ENCODE measurements at places on chromosomes 2 and 18. TPM values are rescaled to one million over a fixed set of nuclear protein-coding genes. Genes with fewer than 3 reads are reported as not detected.
A peak's percentile ranks its signal among the peaks of the same experiment; 100 is the strongest.

ANKRD30B gene
- total RNA-seq: not detected

DLGAP1 gene
- total RNA-seq: 3.6 TPM

HNMT gene
- 76.5 TPM for total RNA-seq

DNA sequence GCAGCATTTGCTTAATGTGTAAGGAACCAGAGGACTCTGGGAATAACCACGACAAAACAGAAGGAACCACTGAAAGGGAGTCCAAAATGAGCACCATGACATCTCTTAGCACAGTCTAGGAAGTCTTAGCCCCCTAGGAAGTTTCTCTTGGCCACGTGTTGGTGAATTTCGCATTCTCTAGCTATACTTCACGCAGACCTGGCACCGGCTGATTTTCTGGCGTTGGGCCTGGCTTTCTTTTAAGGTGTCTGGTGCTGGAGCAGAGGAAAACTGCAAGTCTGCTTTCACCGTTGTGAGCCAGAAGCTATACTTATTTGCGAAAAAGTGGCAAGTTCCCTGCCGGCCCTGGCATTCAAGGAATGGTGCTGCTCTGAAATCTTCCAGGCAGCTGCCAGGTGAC, 156.9 kb downstream of the COL4A4 start:
- no peak overlapping the region for H3K27ac ChIP-seq
- H3K36me3 ChIP-seq: no peaks in the 10 kb centered on the region
- no peaks in the 10 kb centered on the region for H3K4me1 ChIP-seq
- no peak for DNase-seq
- no peaks in the 10 kb centered on the region for H3K27me3 ChIP-seq

- no peaks in the 10 kb centered on the region for H3K4me1 ChIP-seq
- no peak overlapping the region for H3K27ac ChIP-seq
- H3K4me3 ChIP-seq: no peak overlapping the region
- no peaks in the 10 kb centered on the region for H3K36me3 ChIP-seq
- no peak for DNase-seq
Measured at GRCh38 chr18:10318691-10318970, 135.8 kb upstream of the APCDD1 start.

DNA sequence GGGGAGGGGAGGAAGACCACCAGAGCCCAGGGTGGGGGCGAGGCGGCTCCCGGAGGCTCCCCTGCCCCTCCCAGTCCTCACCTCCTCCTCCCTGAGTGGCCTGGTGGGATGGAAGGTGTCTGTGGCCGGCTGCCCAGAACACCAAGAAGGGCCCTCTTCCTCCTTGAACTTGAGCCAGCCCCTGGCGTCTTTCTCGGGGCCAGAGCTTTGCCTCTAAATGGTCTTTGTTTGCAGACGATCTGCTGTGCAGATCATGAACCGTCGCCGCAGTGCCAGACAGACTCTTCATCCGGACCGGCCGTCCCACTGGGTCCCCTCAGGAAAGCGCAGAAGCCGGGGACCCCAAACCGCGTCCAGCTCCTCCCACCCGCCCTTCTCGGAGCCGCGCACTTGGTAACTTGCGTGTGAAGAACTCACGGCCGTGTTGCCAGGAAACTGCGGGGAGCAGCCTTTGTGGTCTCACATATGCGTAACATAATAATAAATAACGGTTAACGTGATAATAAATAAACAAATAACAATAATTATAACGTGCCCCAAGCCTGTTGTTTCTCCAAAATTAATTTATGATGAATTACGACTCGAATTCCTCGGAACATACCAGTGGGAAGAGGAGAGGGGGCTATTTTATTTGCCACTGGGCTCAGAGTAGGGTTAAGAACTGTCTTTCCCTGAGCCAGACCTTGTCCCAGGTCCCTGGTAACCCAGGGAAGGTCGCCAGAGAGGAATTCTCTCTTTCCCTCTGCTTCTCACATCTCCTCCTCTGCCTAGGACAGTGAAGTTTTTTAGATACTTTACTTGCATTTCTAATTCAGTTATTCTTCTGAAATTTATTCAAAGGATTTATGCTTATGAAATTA, 41.0 kb downstream of the PTGR3 start:
- no peak overlapping the region for H3K27ac ChIP-seq
- H3K4me1 ChIP-seq: no peaks in the 10 kb centered on the region
- peak overlapping the region; percentile 16 for H3K4me3 ChIP-seq
- H3K36me3 ChIP-seq: no peaks in the 10 kb centered on the region
- DNase-seq: no peak

DNA sequence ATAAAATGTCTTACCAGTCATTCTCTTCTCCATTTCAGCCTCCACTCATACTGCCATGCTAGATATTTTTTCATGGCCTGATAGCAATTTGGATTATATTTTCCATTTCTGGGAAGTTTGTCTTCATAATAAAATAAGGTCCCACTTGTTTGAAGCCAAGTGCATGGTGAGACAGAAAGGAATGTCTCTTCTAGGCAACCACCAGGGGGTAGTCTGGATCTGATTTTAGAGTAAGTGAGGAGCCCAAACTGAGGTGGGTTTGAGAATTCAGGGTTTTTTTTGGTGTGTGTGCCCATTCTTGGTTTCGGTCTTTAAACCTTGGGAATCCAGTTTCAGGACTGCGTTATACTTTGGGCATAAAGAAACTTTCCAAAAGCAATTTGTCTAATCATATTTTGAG, 315.5 kb downstream of the RPRM start:
- H3K36me3 ChIP-seq: no peaks in the 10 kb centered on the region
- DNase-seq: no peak
- H3K27ac ChIP-seq: no peak overlapping the region

- H3K27me3 ChIP-seq: no peaks in the 10 kb centered on the region
- no peak for DNase-seq
- peak overlapping the region; percentile 81 for H3K4me3 ChIP-seq
- H3K4me1 ChIP-seq: peaks cover 5% of the 10 kb centered on the region
Measured at GRCh38 chr2:197516393-197516761, 511 bp downstream of the MOB4 start.

GRCh38 chr2:240525802-240526201, 32.0 kb downstream of the ANKMY1 start:
- H3K4me3 ChIP-seq: no peak overlapping the region
- no peak for DNase-seq
- H3K27ac ChIP-seq: no peak overlapping the region

GRCh38 chr2:44120428-44120827, 48.2 kb upstream of the PPM1B start:
- DNase-seq: no peak
- no peaks in the 10 kb centered on the region for H3K4me1 ChIP-seq
- H3K36me3 ChIP-seq: no peaks in the 10 kb centered on the region
- H3K4me3 ChIP-seq: no peak overlapping the region
- H3K27me3 ChIP-seq: no peaks in the 10 kb centered on the region
- no peak overlapping the region for H3K27ac ChIP-seq

DNA sequence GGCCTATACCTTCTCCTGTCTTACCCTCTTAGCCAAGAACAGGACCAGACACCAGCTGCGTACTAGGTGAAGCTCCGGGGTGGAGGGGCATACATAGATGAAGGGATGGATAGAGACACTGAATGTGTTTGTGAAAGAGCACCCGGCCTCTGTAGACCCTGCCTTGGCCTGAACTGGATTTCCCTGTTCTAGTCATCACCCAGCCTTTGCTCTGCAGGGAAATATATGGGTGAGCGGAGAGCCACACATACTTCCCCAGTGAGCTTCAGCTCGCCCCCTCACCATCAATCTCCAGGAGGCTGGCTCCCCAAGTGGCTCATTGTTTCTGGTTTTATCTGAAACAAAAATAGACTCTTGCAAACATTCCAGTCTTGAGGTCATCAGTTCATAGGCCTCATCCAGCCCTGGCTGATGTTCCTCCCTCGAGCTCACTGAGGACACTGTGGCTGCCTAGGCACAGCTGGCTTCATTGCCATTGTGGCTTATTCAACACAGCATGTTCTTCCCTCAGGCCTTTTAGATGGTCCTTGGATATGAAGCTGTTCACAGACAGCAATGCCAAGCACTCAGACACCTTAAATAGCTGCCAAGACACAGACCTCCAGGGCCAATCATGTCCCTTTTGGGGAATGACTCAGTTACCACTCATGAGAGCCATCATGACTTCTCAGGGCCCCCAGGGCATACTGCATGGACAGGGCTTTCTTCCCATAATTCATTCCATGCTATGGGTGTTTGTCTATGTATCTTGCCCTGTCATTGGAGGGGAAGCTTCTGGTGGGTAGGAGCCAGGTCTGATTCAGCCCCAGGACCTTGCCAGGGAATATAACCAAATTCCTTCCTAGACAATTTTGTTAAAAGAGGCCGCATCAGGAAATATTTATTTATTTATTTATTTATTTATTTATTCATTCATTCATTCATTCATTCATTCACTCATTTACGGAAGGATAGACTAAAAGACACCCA, 82.4 kb downstream of the TTC32 start:
- H3K27ac ChIP-seq: no peak overlapping the region
- no peaks in the 10 kb centered on the region for H3K36me3 ChIP-seq
- H3K4me1 ChIP-seq: no peaks in the 10 kb centered on the region
- DNase-seq: no peak
- H3K4me3 ChIP-seq: no peak overlapping the region

GRCh38 chr2:219434468-219434717, 250 bp upstream of the SPEG start:
- peaks cover 2% of the 10 kb centered on the region for H3K4me1 ChIP-seq
- peak overlapping the region; percentile 29 for H3K27ac ChIP-seq
- no peaks in the 10 kb centered on the region for H3K27me3 ChIP-seq
- peak overlapping the region; percentile 5 for H3K4me3 ChIP-seq
- DNase-seq: no peak
- H3K36me3 ChIP-seq: no peaks in the 10 kb centered on the region

DNA sequence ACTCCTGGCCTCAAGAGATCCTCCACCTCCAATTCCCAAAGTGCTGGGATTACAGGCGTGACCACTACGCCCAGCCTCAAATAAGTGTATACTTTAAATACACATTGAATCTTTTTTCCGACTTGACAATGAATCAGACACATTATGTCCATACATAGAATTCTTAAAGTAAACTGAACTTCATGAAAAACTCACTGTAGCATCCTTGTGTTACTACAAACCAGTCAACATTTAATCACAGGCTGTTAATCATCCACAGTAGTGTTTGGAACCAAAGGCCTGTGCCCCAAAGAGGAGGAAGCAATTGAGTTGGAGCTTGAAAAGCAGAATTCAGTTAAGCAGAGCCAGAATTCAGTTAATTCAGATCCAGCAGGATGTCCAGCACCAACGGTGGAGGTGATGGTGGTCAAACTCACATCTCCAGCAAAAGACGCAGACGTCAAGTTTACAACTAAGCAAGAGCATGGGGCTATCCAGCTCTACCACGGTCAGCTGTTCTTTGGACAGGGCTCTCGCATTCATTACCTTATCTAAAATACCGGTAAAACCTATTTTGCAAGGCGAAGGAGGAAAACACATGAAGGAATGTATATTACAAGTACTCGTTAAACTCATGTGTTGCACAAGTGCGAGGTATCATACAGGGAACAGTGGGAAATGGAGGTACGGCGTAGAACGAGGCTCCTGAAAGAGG, 1.2 kb downstream of the SLC39A6 start:
- peak overlapping the region; percentile 92 for H3K27ac ChIP-seq
- DNase-seq: no peak
- H3K4me1 ChIP-seq: peaks cover 15% of the 10 kb centered on the region
- no peaks in the 10 kb centered on the region for H3K36me3 ChIP-seq
- peak overlapping the region; percentile 79 for H3K4me3 ChIP-seq

All from ovary (tissue), 10 donors.